ENCODE measurements at places on chromosomes 6 and 20.

DNA sequence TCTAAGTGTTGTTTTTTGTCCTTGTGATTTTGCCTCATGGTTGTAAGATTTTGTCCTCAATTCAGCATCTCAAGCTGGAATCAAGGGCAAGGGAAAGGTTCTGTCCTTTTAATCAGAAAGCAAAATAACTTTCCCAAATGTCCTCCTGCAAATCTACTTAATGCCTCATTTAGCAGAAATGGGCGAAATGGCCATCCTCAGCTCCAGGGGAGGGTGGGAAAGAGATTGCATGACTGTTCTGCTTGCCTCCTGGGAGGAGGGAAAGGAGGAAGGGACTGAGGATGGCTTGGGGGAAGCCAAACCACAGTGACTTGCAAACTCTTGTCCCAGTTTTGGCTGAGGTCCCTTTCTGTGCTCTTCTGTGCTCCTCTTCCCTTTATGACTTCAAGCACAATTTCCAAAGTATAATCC lies 43.4 kb downstream of the TNFAIP3 start:
- peaks cover 2% of the 10 kb centered on the region for H3K4me1 ChIP-seq
- H3K36me3 ChIP-seq: no peaks in the 10 kb centered on the region
- H3K4me3 ChIP-seq: no peak overlapping the region
- H3K27ac ChIP-seq: no peak overlapping the region

DNA sequence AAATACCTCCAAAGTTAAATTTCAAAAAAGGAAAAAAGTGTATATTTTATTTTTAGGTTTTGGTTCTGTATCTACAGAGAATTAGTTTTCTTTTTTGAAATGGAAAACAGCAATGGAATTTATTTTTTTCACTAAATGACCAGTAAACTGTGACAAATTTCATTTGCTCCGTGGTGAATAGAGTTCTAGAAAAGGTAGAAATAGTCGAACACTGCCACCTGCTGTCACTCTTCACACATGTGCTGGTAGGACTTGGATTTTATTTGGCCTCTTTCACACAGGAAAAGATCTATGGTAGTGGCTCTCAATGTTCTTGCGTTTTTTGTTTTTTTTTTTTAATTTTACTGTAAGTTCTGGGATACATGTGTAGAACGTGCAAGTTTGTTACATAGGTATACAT lies 312.5 kb downstream of the EYA4 start:
- H3K27me3 ChIP-seq: no peaks in the 10 kb centered on the region
- H3K4me3 ChIP-seq: no peak overlapping the region
- no peak for DNase-seq

DNA sequence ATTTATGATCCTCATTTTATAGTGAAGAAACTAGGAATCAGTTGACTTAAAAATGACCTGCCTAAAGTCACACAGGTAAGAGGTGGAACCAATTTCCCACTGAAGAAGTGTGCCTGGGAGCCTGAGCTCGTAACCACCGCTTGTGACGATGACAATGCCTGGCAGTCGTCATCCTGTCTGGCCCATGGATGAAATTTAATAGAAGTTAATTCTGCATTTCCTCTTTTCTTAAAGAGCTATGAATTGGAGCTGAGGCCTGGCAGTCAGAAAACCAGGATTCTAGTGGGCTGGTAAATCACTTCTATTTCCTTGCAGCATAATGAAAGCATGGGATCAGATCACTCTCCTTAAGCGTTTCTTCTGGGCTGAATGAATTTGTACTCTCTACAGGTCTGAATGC lies 200.0 kb upstream of the SGK1 start:
- no peak for DNase-seq
- peaks cover 3% of the 10 kb centered on the region for H3K4me1 ChIP-seq
- no peak overlapping the region for H3K27ac ChIP-seq

GRCh38 chr6:155213611-155214372 lies 50.0 kb upstream of the CLDN20 start:
- H3K27ac ChIP-seq: no peak overlapping the region
- no peaks in the 10 kb centered on the region for H3K4me1 ChIP-seq
- H3K27me3 ChIP-seq: no peaks in the 10 kb centered on the region
- H3K36me3 ChIP-seq: 0 out of 2 replicates have a peak, but pooled peaks cover 3% of the 10 kb centered on the region

GRCh38 chr20:59817406-59817805 lies 116.0 kb downstream of the SYCP2 start:
- DNase-seq: no peak
- no peak overlapping the region for H3K4me3 ChIP-seq
- H3K27me3 ChIP-seq: no peaks in the 10 kb centered on the region
- H3K36me3 ChIP-seq: no peaks in the 10 kb centered on the region
- H3K4me1 ChIP-seq: no peaks in the 10 kb centered on the region

- H3K27ac ChIP-seq: no peak overlapping the region
- peaks cover 4% of the 10 kb centered on the region for H3K4me1 ChIP-seq
- DNase-seq: no peak
Observed at GRCh38 chr20:17536944-17537444, 5.8 kb upstream of the BFSP1 start.

DNA sequence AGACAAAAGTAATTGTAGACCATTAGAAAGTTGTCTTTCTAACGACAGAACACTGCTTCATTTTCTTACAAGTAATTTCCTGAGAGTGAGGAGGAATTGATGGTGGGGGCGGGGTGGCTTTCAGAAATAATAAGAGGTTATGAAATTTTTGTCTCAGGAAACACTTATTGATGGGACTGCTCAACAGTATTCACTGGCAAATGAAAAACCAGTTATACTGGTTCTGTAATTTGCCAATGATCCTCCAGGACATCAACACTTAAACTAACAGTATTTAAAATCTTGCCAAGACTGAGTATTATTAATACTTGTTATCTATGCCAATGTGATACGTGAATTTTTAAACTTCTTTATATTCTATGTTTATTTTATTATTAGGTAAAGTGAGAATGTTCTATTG lies 41.8 kb upstream of the FUT9 start:
- H3K36me3 ChIP-seq: no peaks in the 10 kb centered on the region
- no peak for DNase-seq
- no peaks in the 10 kb centered on the region for H3K4me1 ChIP-seq
- H3K27ac ChIP-seq: no peak overlapping the region
- no peaks in the 10 kb centered on the region for H3K27me3 ChIP-seq
- H3K4me3 ChIP-seq: no peak overlapping the region

GRCh38 chr6:87118054-87118453 lies 23.1 kb upstream of the CGA start:
- no peaks in the 10 kb centered on the region for H3K36me3 ChIP-seq
- H3K27ac ChIP-seq: no peak overlapping the region
- H3K27me3 ChIP-seq: no peaks in the 10 kb centered on the region
- H3K4me3 ChIP-seq: no peak overlapping the region

All from iPS DF 6.9 (cell line).